Calu3 (cell line): ENCODE measurements at places on chromosomes 2 and 18. TPM values are rescaled to one million over a fixed set of nuclear protein-coding genes. Genes with fewer than 3 reads are reported as not detected.
A peak's percentile ranks its signal among the peaks of the same experiment; 100 is the strongest.

- H3K27ac ChIP-seq: no peak overlapping the region
- H3K27me3 ChIP-seq: no peaks in the 10 kb centered on the region
- no peak for DNase-seq
Measured at GRCh38 chr2:67079729-67080128, 317.4 kb upstream of the ETAA1 start.

DNA sequence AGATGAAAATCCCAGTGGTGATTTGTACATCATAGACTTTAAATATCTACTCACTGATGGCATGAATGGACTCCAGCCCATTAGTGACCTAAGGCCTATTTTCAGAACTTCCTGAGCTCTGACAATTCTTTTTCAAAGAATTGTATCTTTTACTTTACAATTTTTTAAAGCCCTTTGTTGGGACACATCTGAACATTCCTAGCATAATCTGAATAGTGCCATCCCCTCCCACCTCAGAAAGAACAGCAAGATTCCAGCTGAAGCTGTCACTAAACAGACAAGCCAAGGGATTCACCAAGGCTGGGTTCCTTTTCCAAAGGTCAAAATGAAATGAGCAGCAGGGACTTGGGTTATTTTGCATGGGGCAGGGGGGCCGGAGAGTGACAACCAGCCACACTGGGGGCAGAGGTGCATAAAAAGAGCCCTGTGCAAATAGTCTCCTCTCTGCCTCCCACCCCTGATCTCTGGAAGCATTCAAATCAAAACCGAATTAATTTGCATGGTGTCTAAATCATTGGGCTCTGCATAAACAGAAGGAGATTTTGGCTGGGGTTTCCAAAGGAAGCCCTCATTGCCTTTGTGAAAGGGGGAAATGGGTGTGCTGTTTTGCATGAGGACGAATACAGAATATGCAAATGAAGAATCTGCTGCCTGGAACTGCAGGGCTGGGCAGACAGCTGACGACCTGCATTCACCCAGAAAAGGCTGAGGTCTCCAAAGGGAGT is 17.2 kb downstream of the EPHA4 start:
- H3K27ac ChIP-seq: no peak overlapping the region
- H3K4me3 ChIP-seq: no peak overlapping the region
- DNase-seq: no peak
- peaks cover 15% of the 10 kb centered on the region for H3K4me1 ChIP-seq
- H3K27me3 ChIP-seq: no peaks in the 10 kb centered on the region

DNA sequence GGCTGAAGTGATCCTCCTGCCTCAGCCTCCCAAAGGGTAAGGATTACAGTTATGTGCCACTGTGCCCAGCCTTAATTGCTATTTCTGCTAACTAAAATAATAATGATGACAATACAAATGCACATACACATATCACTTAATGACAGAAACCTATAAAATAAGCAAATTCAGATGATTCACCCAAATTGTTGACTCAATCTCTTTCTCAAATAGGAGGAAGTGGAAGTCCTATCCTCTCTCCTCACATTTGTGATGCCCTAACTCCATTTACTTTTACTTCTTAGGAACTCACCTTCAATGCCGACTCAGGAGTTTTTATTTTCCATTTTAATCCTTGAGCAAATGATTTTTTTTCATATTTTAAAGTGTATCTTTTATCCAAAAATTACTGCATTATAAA is 24.5 kb upstream of the RAPH1 start:
- no peak overlapping the region for H3K4me3 ChIP-seq
- H3K27ac ChIP-seq: no peak overlapping the region
- peaks cover 1% of the 10 kb centered on the region for H3K4me1 ChIP-seq
- DNase-seq: no peak
- H3K27me3 ChIP-seq: no peaks in the 10 kb centered on the region

- H3K4me3 ChIP-seq: no peak overlapping the region
- H3K27me3 ChIP-seq: no peaks in the 10 kb centered on the region
- H3K36me3 ChIP-seq: no peaks in the 10 kb centered on the region
- no peak for DNase-seq
- H3K27ac ChIP-seq: no peak overlapping the region
- no peaks in the 10 kb centered on the region for H3K4me1 ChIP-seq
Measured at GRCh38 chr2:45918463-45919159, 267.1 kb downstream of the PRKCE start.

GRCh38 chr2:154386186-154386585 is 312.3 kb upstream of the KCNJ3 start:
- H3K27me3 ChIP-seq: no peaks in the 10 kb centered on the region
- no peak overlapping the region for H3K4me3 ChIP-seq
- no peak for DNase-seq

DNA sequence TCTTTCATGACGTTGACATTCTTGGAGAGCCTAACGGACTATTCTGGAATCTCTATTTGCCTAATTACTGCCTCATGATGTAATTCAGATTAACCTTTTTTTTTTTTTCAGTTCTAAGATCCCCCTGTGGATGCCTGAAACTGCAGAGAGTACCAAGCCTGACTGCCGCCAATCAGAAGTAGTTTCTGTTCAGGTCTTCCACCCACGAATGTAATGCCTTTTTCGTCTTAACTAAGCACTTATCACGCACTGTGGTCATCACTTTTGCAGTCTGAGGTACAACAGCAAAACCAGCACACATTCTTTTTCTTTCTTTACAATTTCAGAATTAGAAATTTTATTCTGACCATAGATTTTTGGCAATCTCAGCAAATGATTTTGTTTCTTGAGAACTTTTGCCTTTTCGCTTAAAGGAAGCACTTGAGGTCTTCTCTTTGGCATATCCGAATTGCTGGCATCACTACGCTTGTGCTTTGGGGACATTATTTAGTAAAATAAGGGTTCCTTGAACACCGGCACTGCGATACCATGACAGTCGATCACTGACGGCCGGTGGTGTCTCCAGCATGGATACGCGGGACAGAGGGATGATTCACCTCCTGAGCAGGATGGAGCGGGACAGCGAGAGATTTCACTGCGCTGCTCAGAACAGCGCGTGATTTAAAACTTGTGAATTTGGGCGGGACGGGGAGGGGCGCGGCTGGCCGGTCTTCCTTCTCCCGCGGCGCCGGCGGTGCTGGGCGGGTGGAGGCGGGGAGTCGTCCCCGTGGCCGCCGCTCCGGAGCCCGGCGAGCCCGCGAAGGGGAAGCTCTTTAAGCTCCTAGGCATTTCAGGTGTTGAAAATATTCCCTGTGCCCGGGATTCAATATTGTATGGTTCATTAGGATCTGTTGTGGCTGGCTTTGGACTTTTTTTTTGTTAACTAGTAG is 32.0 kb upstream of the GPR55 start:
- H3K4me3 ChIP-seq: peak overlapping the region; percentile 61
- peak; percentile 27 for DNase-seq
- H3K4me1 ChIP-seq: peaks cover 9% of the 10 kb centered on the region

GRCh38 chr2:180520206-180520605 is 460.2 kb upstream of the UBE2E3 start:
- DNase-seq: peak; percentile 32
- H3K36me3 ChIP-seq: no peaks in the 10 kb centered on the region
- no peak overlapping the region for H3K27ac ChIP-seq
- peaks cover 93% of the 10 kb centered on the region for H3K4me1 ChIP-seq
- H3K27me3 ChIP-seq: no peaks in the 10 kb centered on the region

GRCh38 chr2:182792441-182792840 is 74.0 kb downstream of the FRZB start:
- no peaks in the 10 kb centered on the region for H3K27me3 ChIP-seq
- no peaks in the 10 kb centered on the region for H3K4me1 ChIP-seq
- peak overlapping the region; percentile 6 for H3K27ac ChIP-seq

DNA sequence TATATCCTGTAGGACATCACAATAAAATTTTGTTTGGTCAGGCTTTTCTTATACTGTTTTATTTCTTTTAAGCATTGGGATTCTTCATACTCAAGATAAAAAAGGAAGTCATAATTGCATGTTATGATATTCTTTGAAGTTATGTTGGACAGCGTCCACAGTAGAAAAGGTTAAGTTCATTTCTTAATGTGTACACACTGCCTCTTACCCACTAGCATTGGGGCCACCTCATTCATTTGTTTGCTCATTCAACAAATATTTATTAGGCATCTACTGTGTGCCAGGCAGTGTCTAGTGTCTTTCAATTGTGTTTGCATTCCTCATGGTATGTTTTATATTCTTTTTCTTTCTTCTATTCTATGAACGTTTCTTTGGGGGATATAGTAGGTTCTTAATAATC is 70.2 kb downstream of the PTPRM start:
- H3K4me3 ChIP-seq: no peak overlapping the region
- H3K27ac ChIP-seq: no peak overlapping the region
- no peak for DNase-seq
- H3K27me3 ChIP-seq: no peaks in the 10 kb centered on the region

DNA sequence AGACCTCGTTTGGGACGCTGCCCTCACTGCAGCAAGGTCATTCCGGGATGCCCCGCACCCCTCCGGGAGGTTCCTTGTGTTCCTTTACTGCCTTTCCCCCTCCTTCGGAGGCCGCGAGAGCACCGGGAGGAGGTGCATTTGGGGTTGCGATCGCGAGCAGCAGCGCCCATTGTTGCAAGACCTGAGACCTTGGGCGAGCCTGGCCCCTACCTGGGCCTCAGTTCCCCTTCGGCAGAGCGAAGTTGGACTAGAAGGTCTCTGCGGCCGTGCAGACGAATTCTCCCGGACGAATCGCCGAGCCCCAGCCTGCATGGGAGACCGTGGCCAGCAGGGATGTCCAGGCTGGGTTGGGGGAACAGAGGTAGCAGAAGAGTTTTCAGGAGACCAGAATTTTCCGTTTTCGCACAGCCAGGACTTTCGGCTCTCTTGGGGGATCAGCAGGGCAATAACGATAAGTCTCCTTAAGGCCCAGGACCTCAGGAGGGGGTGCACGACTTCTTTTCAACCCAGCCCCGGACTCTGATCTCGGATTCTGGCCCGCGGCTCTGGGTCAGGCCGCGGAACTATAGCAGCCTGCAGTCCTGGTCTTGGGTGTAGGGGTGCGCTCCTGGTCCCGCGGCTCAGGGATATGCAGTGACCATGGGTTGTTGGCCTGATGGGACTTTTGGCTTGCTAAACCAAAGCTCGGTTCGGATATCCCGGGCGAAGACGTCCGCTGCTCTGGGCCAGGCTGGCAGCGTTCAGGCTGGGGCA is 2.8 kb downstream of the GDF7 start:
- no peak overlapping the region for H3K4me3 ChIP-seq
- H3K36me3 ChIP-seq: no peaks in the 10 kb centered on the region
- H3K4me1 ChIP-seq: peaks cover 5% of the 10 kb centered on the region
- H3K27ac ChIP-seq: no peak overlapping the region

DNA sequence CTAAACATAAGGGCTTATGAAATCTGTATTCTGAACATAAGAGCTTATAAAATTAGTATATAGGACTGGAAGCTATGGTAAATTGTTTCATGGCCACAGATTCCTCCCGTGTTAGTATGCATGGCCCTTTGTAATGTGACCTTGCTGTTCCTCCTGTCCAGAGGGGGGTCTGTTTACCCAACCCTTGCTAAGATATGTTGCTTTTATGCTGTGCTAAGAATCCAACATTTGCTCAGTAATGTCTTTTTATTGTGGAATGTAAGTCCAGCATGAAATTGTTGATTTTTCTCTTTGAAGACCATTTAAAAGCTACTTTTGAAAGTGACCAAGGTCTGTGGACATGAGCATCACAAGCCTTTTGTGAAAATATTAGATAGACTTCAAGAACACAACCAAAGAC is 485.4 kb downstream of the PARD3B start:
- DNase-seq: no peak
- no peaks in the 10 kb centered on the region for H3K36me3 ChIP-seq
- H3K4me1 ChIP-seq: peaks cover 12% of the 10 kb centered on the region

DNA sequence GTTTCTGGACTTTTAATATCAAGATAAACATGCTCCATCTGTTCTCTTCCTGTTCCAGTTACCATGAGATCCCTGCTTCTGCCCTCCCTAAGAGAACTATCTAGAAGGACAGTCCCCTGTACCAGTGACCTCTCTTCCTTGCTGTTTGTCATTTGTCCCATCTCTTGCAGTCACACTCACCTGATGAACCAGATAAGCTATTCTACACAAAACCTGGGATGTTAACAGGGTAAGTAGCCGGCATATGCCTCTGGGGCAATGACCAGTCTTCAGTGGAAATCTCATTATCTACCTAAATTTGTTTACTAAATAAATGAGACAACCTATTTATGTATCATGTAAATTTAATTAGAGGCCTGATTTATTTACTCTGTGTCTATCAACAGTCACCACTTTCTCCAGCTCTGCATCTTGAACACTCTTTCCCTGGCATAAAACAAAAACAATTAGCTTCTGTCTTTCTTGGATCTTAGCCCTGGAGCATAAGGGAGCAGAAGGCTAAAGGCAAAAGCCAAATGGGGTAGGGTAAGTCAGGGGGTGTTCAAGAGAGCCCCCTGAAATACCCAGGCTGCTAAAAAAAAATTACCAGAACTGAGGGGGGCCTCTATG is 337.7 kb downstream of the ALK start:
- no peak overlapping the region for H3K4me3 ChIP-seq
- no peaks in the 10 kb centered on the region for H3K4me1 ChIP-seq
- no peak overlapping the region for H3K27ac ChIP-seq
- H3K36me3 ChIP-seq: no peaks in the 10 kb centered on the region

- peaks cover 8% of the 10 kb centered on the region for H3K4me1 ChIP-seq
- DNase-seq: no peak
- no peaks in the 10 kb centered on the region for H3K36me3 ChIP-seq
- no peak overlapping the region for H3K4me3 ChIP-seq
Measured at GRCh38 chr2:189485146-189485545, 43.9 kb downstream of the WDR75 start.

The NFATC1 gene
- 2.8 and 5.9 TPM in 2 replicates for total RNA-seq

The GPR17 gene
- not detected in 2 replicates for total RNA-seq

The CRYBA2 gene
- not detected in 2 replicates for total RNA-seq

The DUSP2 gene
- total RNA-seq: 4.1 and 5.9 TPM in 2 replicates

The OTOS gene
- total RNA-seq: not detected in 2 replicates

The TMEM214 gene
- total RNA-seq: 75.9 and 79.6 TPM in 2 replicates
